ENCODE measurements at places on chromosomes 1 and 21.

- DNase-seq: no peak
These were observed 44.2 kb downstream of the ZC3H11B start for GRCh38 chr1:219568733-219569132.

GRCh38 chr21:15852146-15852545 is 122.4 kb downstream of the USP25 start:
- no peak for DNase-seq

DNA sequence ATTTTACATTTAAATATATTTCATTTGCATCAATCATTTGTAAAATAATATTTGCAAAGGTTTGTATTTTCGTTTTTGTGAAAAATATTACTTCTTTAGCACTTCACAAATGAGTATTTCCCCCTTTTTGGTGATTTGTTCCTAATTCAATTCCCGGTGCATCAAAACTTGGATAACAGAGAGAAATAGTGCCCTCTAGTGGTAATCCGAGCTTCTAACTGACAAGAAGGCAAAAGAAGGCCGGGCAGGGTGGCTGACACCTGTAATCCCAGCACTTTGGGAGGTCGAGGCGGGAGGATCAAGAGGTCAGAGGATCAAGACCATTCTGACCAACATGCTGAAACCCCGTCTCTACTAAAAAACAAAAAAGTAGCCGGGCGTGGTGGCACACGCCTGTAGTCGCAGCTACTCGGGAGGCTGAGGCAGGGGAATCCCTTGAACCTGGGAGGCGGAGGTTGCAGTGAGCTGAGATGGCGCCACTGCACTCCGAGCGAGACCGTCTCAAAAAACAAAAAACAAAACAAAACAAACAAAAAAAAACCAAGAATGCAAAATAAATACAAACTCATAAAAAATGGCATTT is 137.7 kb downstream of the COL11A1 start:
- peak; percentile 21 for DNase-seq

GRCh38 chr1:107480548-107481415 is 339.9 kb downstream of the NTNG1 start:
- DNase-seq: no peak

- no peak for DNase-seq
These were observed 51.9 kb downstream of the DNTTIP2 start for GRCh38 chr1:93827128-93827527.

GRCh38 chr1:25174730-25175612 is 57.3 kb downstream of the SYF2 start:
- no peak for DNase-seq

DNA sequence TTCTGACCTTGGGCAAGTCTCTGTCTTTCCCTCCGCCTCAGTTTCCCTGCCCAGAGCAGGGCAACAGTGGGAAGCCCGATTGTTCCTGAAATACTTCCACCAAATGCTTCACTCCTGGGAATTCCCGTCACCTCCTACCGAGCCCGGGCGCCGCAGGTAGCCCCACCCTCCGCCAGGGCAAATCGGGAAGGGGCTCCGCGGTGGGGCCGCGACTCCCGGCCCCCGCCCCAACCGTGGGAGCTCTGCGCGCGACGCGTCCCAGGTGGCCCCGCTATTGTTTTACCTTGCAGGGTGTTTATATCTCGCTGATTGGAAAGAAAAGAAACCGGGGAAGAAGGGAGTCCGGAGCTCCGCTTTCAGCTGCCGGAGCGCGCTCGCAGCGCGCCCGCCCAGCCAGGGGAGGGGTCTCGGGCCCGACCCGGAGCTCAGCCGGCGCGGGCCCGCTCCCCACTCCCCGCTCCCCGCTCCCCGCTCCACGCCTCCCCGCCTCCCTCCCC is 407 bp downstream of the IGSF3 start:
- DNase-seq: no peak

DNA sequence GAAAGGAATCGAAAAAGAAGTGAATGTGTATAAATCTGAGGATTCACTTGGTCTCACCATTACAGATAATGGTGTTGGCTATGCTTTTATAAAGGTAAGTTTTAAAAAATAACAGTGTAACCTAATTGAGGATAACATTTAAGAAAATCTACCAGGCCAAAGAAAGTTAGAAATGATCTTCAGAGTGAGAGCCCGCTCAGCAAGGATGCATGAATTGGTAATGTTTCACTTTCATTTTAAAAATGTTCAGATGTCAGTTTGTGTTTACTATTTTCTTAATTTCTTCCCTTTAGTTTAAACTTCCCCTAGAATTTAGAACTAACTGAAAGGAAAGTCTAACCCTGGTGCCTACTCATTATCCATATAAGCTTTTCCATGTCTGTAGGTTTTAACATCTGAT is 35.0 kb downstream of the GIPC2 start:
- DNase-seq: no peak

DNA sequence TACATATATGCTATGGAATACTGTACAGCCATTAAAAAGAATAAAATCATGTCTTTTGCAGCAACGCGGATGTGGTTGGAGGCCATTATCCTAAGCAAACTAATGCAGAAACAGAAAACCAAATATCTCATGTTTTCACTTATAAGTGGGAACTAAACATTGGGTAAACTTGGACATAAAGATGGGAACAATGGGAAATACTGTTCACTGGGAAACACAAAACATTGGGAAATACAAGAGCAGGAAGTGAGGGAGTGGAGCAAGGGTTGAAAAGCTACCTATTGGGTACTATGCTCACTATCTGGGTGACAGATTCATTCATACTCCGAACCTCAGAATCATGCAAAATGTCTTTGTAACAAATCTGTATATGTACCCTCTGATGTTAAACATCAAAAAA is 17.3 kb upstream of the PPT1 start:
- no peak for DNase-seq

DNA sequence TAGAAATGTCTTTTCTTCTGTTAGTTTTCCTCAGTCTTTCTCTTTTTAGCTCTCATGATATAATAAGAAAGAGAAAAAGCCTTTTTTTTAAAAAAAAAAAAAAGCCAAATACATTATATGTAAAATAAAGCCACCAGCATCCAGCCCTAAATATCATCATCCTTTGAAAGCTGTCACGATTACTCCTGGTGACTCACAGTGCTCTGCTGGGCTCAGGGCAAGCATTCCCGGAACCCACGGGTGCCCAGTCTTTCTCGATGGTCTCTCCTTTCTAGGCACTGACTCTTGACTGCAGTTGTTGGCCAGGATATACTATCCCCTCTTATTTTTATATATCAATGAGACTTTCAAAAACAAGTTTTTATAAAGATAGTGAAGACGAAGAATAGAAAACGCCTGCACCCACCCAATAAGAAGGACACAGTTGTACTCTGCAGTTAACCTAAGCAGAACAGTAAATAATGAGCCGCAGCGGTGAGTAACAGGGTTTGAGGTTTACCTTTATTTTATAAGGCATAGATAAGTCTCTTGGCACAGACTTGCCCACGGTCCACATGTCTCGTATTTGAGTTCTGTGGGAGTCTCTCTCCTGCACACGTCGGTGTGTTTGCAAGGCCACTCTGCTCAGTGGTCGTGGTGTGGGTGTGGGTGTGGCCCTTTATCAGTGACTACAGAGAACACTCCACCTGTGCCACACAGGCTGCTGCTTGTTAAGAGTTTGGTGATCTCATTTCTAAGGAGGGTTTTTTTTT is 15.7 kb upstream of the MX2 start:
- DNase-seq: no peak

DNA sequence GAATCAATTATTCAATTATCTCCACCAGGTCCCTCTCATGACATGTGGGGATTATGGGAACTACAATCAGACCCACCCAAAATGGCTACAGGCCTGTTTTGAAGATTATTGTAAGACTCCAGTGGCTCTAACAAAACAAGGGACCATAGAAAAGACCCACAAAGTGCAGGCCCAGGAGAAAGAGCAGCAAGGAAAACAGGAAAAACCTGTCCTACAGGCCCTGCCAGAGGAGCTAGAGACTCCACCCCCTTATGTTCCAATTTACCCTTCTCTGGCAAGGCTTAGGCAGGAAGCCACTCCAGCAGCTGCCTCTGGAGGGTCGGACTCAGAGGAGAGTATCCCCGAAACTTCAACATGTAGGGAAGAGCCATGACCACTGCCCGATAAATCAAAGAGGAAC is 96.5 kb downstream of the LIPI start:
- DNase-seq: peak; percentile 35

DNA sequence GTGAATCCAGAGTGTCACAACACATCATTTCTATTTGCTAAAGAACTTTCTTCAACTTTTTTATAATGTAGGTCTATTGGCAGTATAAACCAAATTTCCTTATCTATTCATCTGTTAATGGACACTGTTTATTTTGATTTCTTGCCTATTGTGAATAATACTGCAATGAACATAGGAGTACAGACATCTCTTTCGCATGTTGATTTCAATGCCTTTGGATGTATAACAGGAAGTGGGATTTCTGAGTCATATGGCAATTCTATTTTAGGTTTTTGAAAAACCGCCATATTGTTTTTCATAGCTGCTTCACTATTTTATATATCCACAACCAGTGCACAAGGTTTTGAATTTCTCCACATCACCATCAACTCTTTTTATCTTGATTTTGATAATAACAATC is 198.7 kb downstream of the KCNT2 start:
- DNase-seq: no peak

DNA sequence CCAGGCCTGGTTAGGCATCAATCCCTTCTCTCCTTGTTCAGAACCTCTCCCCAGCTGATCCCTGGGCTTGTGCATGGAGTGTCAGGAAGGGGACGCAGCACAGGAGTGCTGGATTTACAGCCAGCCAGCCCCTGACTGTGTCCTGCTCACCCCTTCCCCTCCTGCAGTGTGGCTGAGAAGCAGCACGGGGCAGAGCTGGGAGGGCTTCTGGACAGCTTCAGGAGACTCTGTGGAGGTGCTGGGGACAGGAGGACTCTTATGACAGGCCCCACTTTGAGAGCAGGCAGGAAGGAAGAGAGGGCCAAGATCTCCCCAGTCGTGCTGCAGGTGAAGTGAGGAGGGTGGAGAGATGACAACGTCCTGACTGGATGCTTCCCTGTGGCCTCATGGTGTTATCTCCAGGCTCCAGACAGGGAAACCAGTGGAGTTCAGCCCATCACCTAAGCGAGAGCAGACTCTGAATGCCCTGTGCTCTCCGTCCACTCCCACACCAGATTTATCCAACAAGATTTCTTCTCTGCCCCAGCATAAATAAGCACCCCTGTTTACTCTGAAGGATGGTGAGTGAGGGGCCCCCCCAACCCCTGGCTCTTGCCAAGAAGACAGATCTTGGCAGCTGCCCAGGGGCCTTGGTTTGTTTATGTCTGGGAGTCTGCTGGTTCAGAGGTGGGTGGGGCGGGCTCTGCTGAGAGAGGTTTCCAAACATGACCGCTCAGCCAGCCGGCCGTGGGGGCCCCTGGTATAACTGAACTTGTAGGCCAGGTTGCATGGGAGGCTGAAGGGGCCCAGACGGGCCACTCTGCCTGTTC is 21.3 kb downstream of the TMCC2 start:
- no peak for DNase-seq

DNA sequence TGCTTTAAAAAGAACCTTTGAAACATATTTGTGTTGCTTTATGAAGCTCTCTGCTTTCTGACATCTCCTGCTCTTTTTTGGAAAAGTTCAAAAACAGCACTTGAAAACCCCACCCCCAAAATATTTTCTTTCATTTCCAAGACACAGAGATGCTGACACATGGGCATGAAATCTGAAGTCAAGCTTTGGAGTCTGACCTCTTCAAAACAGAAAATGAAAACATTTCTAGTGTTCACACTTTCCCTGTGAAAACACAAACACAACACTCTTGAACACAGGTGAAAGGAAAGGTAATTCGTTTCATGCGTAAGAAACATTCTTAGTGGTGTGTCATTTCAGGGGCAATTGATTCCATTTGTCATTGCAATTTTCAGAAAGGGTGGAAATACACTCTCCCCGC is 10.8 kb downstream of the NGF start:
- no peak for DNase-seq

DNA sequence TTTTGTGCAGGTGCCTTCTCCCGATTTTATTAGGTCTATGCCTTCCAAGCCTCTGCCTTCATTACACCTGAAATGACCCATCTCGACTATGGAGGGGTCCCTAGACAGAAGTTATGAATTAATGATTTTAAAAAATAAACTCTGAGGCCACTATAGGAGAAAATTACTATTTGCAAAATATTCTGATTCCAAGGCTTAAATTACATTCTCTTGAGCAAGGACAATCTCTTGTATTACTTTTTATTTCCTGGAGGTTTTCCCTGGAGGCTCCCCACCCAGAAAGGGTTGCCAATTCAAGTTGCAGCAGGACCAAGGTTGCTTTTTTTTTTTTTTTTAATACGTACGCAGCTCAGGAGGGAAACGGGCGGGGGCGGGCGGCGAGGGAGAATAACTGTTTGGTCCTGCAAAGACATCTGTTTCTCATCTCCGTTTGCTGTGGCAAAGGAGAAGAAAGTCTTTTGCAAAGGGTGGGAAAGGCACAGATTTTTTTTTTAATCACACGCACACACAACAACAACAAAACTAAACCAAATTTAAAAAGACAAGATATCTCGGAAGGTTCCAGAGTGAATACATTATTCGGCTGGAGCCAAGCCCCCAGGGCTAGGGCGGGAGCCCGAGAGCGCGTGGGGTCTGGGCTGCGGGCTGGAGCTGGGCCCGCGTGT is 618 bp upstream of the SERTAD4 start:
- DNase-seq: no peak

- DNase-seq: no peak
These were observed 360.2 kb downstream of the ADGRL2 start for GRCh38 chr1:82160903-82161302.

GRCh38 chr21:43808832-43809251 is 19.5 kb downstream of the RRP1 start:
- no peak for DNase-seq

- no peak for DNase-seq
These were observed 394.3 kb upstream of the ADGRL2 start for GRCh38 chr1:81406292-81406999.

DNA sequence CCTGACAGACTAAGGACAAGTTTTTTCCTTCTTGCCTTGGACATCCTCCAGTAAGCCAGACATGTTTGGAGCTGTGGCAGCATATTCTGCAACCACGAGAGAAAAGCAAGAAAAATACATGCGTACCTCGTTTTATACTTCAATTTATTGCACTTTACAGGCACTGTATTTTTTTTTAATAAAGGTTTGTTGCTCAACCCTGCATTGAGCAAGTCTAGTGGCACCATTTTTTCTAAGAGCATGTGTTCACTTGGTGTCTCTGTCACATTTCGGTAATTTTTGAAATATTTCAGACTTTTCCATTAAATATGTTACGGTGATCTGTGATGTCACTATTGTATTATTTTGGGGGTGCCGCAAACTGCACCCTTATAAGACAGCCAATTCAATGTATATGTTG is 2.1 kb upstream of the SSX2IP start:
- DNase-seq: no peak

DNA sequence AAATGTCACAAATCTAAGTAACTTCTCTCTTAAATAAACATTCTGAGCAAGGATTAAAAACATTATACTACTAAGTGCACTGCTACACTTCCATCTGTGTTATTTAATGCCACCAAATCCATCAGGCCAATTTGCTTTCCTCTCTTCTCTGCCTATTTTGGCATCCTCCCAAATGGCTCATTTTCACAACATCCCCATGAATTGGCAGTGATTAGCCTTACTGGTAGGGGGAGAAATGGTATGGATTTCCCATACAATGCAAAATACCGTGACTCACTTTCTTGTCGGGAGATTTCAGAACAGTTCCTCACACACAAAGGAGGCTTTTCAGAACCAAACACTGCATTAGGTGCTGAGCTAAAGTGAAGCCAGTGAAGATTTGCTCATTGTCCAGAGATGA is 195.7 kb downstream of the MIS18A start:
- no peak for DNase-seq

- DNase-seq: no peak
These were observed 115.4 kb downstream of the TRABD2B start for GRCh38 chr1:47881505-47882442.

All from WTC11 (cell line).